Suppressor macrophage treated with lipopolysaccharide for 1 hour (primary cell): ENCODE measurements at places on chromosomes 11 and 22.

GRCh38 chr11:60183591-60184205, 815 bp upstream of the MS4A6A start:
- DNase-seq = no peak

GRCh38 chr11:36033082-36033751, 89.4 kb downstream of the LDLRAD3 start:
- no peak for DNase-seq

DNA sequence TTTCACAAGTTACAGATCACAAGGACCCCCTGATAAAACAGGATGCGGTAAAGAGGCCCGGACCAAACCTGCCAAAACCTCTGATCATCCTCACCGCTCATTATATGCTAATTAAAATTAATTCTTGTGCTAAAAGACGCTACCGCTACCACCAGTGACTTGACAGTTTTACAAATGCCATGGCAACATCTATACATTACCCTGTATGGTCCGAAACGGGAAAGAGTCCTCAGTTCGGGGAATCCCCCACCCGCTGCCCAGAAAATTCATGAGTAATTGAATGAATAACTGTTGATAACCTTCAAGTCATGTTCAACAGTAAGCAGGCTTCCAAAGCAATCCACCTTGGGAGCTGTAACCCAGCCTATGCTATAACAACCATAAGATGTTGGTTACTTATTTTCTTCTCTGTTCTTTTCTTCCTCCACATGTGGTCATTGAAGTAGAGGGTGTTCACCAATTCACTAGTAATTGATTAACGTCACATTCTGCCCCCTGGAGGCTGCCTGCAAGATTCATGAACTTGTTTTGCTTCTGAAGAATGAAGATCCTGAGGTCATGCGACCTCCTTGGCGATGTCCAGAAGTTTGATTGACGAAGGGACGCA, 20.6 kb downstream of the APOBEC3H start:
- peak; percentile 76 for DNase-seq

GRCh38 chr11:83540112-83540675, 254.0 kb upstream of the CCDC90B start:
- no peak for DNase-seq

DNA sequence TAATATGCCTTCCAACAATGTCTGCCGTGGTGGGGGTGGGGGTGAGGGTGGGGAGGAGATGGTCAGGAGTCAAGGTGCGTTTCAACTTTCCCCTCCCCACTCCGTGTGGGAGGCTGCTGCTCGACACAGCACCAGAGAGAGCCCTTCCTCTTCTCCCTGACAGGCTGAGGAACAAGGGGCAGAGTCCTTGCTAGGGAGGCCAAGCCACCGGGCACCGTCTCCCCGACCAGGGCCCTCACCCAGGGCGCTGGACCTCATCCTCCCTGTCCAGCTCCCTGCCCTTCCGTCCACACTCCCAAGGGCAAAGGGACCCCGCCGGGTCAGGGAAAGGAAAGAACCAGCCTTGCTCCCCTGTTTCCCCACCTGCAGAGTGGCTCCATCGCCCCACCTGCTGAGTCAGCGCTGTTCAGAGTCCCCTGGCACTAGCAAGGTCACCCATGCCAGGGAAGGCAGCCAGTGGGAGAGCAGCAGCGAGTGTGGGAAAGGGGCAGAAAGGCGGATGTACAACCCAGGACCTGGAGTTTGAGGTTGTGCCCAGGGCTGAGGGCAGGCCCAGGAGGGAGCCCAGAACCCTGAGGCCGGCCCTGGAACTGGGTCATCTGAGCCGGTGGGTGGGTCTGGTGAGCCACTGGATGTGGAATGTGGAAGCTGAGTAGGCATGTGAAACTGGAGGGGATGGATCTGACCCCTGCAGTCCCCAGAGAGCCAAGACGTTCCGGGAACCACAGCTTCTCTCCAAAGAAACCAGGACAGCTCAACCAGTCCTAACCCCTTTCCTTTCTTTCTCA, 47.2 kb downstream of the BUD13 start:
- DNase-seq = no peak

- no peak for DNase-seq
Measured at GRCh38 chr11:122363296-122363695, 247.3 kb upstream of the BLID start.

DNA sequence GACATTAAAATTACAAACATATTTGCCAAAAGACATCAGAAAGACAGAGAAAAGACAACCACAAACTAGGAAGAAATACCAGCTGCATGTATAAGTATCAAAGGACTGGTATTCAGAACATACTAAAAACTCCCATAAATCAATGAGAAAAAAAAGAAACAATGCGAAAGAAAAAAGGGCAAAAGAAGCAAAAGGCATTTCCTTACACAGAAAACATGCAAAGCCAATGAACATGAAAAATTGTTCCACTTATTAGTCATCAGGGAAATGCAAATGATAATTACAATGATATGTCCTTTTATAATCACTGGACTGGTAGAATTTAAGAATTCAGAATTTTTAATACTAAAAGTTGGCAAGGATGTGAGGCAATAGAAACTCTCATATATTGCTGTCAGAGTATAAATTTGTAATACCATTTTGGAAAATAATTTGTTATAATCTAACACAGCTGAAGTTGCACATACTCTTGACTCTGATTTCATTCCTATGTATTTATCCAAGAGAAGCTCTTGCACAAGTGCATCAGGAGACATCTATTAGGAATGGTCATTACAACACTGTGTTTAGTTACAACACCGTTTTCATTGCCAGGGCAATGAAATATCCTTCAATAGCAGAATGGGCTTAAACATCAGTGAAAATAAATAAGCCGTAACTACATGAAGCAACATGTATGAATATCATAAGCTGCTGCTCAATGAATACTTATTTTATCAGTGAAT, 279.7 kb downstream of the SWAP70 start:
- DNase-seq = no peak

DNA sequence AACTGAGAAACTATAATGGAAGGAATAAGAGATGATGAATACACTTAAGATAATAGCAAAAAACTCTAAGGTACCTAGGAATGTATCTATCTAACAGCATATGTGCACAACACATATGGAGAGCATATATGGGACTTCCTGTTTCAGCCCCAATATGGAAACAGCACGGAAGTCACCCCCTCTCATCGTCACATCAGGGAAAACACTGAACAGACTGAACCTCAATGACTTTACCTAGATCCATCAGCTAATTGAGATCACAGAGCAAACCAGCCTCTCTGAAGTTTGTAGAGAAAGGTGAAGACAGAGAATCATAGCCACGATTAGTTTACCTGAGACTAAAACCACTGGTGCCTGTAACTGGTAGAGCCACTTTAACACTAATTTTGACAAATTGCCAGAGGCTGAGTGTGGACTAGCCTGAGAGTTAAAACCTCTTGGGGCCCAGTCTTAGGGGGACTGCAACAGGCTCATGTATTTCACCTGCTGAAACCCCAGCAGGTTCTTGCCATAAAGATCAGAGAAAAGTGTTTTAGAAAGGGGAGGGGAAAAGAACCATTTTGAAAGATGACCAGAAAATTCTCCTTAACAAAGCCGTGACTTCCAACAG, 722.6 kb downstream of the TBC1D22A start:
- no peak for DNase-seq

GRCh38 chr11:6968816-6969215, 42.6 kb downstream of the ZNF215 start:
- DNase-seq = no peak

- no peak for DNase-seq
Measured at GRCh38 chr11:132640952-132641351, 891.3 kb downstream of the OPCML start.

DNA sequence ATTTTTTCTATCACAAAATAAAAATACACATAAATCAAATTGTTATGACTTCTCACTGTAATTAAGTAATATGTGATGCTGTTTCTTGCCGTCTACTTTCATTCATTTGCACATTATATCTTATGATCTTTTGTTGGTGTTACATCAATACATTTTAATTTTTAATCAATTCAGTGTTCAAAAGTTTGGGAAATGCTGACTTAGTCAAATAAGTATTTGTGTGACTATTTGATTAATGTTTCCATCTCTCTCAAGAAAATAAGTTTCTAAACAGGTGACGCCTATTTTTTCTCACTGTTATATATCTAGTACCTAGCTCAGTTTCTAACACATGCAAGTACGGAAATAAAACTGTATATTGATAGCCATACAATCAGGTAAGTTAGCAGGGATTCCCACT, 329.5 kb upstream of the KIRREL3 start:
- no peak for DNase-seq

GRCh38 chr11:64298966-64299846, 952 bp upstream of the CATSPERZ start:
- DNase-seq = peak; percentile 65

DNA sequence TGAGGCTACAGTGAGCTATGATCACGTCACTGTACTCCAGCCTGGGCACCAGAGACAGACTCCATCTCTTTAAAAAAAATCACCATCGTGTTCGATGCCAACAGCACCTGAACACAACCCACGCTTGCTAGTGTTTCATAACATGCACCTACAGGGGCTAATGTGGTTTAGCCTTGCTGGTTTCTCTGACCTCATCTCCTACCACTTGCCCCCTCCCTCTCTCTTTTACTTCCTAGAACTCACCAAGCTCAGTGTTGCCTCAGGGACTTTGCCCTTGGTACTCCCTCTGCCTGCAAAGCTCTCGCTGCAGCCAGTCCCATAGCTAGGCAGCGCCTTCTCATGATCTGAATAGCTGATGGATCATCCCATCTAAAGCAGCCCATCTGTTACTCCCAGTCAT, 99.8 kb downstream of the FBXO7 start:
- no peak for DNase-seq

DNA sequence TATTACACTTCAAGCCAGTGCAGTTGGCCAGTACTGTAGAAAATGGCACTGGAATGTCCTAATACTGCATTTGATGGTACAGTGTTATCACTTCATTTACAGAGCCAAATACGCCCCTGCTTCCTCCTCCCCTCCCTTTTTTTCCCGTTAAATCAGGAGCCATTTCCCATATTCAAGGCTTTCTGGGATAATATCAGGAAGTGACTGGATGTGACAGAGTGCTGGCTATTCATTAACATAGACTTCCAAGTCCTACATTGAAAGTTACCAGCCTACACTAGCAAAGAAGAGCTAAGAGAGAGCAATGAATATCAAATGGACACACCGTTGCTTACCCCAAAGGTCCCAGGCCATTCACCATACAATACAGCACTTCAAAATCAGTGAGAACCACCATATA, 32.1 kb upstream of the ABCC8 start:
- DNase-seq = no peak

GRCh38 chr22:39114112-39114511, 17.1 kb downstream of the APOBEC3H start:
- no peak for DNase-seq

DNA sequence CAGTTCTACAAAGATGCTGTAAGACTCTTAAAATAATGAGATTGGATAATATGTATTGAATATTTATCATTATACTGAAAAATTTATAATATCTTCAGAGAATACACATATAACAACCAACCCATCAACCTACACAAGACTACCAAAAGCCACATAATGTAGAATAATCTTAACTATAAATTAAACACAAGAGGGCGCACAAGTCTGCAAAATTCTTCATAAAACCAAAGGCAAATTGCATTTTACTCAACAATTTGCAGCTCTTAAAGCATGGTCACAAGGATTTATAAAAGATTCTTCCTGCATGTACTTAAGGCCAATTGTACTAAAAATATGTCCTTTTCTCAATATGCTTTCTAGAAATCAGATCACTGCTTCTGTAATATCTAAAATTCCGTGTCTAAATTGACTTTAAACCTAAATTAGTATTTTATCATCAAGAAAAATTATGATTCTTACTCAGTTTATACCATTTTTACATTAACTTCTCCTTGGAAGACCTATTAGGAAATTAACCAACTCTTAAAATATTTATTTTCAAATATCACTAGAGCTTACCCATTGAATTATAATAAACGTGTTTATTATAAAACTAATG, 79.0 kb downstream of the TTC28 start:
- peak; percentile 86 for DNase-seq

GRCh38 chr11:65279741-65280440, 18.1 kb downstream of the POLA2 start:
- peak; percentile 91 for DNase-seq

DNA sequence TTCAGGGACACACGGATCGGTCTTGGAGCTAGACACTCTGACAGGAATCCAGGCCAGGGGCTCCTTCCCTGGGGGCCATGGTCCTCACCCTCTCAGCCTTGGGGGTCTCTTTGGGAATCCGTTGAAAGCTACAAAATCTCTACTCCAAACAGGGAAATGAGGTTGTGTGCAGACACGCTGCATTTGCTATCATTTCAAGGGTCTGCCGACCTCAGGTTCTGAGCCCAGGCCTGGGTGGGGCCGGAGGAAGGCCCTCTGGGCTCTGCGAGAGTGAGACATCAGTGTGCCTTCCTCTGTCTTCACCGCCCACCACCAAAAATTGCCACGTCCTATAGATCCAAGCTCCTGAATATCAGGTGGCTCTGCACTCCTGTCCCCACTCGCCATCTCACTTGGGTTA, 74.4 kb upstream of the FGF3 start:
- no peak for DNase-seq

GRCh38 chr11:27210531-27210930, 152.5 kb downstream of the CCDC34 start:
- DNase-seq = no peak

DNA sequence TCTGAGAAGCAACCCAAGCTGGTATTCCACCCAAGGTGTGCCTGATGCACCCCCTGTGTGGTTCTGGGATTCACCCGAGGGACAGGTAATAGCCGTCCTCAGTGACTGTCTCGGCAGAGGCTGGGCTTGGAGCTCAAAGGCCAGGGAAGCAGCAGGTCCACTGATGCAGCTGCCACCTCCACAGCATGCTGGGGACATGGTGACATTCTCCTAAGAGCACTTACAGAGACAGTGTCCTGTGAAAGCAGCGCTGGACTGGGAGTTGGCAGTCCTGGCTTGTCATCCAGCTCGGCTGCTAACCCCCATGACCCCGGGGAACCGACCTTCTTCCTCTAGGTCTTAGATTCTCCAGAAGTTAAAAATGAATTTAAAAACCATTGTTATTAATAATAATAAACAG, 72.8 kb downstream of the RPUSD4 start:
- DNase-seq = no peak

- DNase-seq = no peak
Measured at GRCh38 chr11:64959498-64959897, 12.4 kb downstream of the MAJIN start.

DNA sequence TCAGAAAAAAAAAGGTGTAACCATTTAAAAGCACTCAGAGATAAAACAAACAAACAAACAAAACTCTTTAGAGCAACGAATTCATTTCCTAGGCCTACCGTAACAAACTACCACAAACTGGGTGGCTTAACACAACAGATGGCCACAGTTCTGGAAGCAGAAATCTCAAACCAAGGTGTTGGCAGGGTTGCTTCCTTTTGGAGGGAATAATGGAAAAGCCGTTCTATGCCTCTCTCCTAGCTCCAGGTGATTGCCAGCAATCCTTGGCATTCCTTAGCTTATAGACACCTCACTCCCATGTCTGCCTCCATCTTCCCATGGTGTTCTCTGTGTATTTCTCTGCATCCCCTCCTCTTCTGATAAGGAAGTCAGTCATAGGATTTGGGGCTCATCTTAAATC, 200.4 kb downstream of the RAB38 start:
- DNase-seq = no peak

- DNase-seq = no peak
Measured at GRCh38 chr11:78020246-78020645, 2.8 kb downstream of the KCTD14 start.

GRCh38 chr11:83156996-83157593, at the start of gene PCF11:
Gene PCF11 (plus strand): TSS chr11:83157131. CDS start chr11:83157440, 309 bp downstream.
- DNase-seq = no peak

- no peak for DNase-seq
Measured at GRCh38 chr11:38153985-38154384, 1555.9 kb upstream of the RAG2 start.

- no peak for DNase-seq
Measured at GRCh38 chr11:28759311-28759710, 651.1 kb downstream of the METTL15 start.

GRCh38 chr11:12224537-12224893, 114.1 kb downstream of the MICAL2 start:
- DNase-seq = peak; percentile 83
